ENCODE measurements at places on chromosomes 6 and 20.
A peak's percentile ranks its signal among the peaks of the same experiment; 100 is the strongest.

DNA sequence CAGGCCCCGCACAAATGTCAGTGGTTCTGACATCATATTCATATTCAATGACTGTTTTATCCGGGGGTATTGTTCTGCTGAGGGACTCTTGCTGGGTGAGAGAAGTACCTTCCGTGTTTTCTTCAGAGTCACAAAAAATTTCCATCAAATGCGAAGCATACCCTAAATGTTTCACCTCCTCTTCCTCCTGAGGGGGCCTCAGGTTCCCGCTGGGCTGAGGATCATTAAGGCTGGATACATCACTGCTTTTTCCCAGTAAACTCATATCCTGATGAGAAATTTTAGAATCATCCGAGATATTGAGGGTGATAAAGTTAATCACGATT lies 42.8 kb downstream of the IL20RA start:
- DNase-seq: no peak

- no peak for DNase-seq
Observed at GRCh38 chr6:98836962-98837944, 2.9 kb downstream of the POU3F2 start.

- no peak for DNase-seq
Observed at GRCh38 chr20:25346349-25346748, 44.3 kb downstream of the ABHD12 start.

- no peak for DNase-seq
Observed at GRCh38 chr6:127762284-127762683, 138.6 kb downstream of the THEMIS start.

GRCh38 chr6:70413992-70414494 lies 735 bp downstream of the FAM135A start:
- peak; percentile 18 for DNase-seq

DNA sequence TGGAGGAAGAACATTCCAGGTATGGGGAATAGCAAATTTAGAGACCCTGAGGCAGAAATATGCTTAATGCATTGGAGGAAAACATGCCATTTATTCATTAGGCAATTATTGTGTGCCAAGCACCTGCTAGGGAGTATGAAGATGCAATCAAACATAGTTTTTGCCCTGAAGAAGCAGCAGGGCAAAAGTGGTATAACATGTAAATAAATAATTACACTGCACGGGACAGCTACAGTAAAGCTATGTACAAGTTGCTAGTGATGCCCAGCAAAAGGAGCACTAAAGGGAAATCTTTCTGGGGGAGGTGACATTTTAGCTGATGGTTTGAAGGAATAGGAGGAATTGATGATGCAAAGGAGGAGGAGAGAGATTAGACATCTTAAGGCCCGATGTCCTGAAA lies 624 bp upstream of the TJAP1 start:
- no peak for DNase-seq

DNA sequence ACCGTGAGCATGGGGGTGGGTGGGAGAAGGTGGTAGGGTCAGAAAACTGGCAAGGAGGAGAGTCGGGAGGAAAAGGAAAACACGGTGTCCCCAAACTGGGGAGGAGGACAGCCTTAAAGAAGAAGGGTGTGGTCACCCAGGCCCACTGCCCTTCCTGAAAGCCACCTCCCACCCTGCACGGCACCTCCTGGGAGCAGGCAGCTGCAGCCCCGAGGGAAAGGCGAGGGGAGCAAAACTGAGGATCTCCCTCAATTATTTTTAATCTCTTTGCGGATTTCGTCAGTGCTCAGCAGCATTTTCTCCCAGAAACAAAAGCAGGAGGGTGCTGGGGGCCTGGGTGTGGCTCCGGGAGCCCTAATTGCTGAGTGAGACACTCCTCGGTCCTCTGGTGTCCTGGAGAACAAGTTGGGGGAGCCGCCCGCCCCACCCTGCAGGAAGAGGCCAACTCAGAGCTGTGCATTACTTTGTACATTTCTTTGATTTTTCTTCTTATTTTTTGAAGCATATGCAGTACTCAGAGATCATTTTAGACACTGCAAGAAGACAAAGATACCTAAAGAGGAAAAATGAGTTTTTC lies 56.4 kb downstream of the RIOK1 start:
- no peak for DNase-seq

DNA sequence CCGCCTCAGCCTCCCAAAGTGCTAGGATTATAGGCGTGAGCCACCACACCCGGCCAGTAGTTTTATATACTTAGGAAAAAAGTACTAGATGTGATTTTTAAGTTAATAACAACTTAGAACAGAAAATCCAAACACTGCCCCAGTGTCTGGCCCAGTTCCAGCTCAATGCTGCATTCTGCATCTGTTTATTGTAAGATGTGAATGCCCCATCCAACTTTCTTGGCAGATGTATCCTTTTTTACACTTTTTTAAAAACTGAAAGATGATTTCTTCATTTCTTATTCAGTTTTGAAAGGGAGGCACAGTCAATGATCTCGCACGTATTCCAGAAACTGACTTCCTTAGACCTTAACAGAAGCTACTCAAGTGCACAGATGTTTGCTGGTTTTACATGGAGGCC lies 85.6 kb upstream of the SRSF6 start:
- no peak for DNase-seq

DNA sequence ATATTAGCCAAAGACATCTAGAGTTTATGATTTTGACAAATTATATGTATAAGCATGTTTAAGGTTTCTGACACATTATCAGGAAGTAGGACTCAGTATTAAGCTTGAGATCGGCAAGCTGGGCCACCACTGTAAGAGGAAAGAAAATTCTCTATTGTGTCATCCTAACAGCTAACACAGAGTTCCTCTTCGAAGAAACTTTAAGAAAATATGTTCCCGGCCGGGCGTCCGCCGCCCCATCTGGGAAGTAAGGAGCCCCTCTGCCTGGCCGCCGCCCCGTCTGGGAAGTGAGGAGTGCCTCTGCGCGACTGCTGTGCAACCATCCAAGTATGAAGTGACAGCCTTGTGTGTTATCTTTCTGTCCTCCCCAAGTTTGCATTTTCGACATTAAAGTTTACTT lies 23.0 kb downstream of the USP49 start:
- no peak for DNase-seq

- DNase-seq: no peak
Observed at GRCh38 chr6:45592991-45593390, 215.3 kb upstream of the SUPT3H start.

DNA sequence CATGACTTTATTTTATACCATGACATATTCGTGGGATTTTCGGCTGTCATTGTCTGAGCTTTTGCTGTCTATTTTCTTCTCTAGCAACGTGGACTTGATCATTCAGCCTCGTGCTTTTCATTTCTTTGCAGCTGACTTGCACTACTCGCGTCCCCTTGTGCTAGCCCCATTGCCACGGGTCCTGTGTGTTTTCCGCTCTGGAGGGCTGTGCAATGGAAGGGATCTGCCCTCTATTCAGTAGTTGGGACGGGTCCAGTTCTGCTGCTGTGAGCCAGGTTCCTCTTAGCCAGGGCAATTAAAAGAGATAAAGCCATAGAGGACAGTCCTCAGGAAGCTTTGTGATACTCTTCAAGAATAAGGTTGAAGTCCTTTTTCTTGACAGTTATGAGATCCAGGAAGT lies 17.6 kb downstream of the NEDD9 start:
- no peak for DNase-seq

DNA sequence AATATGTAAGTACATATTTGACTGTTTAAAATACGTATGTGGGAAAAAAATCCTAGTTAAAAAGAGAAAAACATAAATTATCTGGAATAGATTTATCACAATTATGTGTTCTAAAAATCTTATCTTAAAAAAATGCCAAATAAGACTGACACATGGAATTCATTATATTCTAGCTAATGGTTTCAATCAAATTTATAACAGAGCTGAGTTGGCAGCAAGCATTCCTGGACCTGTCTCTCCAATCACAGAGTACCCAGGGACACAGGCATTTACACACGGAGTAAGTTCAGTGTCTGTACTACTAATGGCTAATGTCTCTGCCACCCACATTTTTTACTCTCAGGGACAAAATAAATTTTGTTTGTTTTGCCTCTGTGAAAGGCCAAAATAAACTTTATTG lies 122.3 kb downstream of the RPS12 start:
- no peak for DNase-seq

DNA sequence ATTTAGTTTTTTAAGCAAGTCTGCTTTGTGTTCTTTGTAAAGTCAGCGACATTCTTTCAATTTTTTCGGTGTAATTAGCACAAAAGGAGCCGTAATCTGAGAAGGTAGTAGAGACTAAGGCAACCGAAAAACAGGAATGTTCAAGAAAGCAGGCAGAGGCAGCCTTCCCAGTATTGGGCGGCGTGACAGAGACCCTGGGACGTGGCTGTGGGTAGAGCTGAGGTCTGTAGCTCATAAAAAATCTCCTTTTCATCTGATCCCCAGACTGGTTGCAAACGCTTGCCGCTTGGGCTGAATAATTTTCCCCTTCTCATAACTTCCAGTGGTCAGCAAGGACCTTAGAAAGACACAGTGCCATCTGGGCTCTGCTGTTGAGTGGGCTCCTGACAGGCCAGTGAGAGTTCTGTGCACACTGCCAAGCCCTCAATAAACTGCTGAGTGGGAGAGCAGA lies 30.8 kb downstream of the GNAS start:
- DNase-seq: peak; percentile 91

- no peak for DNase-seq
Observed at GRCh38 chr6:125558907-125559306, 190.5 kb upstream of the HEY2 start.

GRCh38 chr6:158322724-158323560 lies 10.7 kb downstream of the TULP4 start:
- DNase-seq: peak; percentile 72

GRCh38 chr6:12286373-12287110 lies 3.6 kb upstream of the EDN1 start:
- peak; percentile 91 for DNase-seq

DNA sequence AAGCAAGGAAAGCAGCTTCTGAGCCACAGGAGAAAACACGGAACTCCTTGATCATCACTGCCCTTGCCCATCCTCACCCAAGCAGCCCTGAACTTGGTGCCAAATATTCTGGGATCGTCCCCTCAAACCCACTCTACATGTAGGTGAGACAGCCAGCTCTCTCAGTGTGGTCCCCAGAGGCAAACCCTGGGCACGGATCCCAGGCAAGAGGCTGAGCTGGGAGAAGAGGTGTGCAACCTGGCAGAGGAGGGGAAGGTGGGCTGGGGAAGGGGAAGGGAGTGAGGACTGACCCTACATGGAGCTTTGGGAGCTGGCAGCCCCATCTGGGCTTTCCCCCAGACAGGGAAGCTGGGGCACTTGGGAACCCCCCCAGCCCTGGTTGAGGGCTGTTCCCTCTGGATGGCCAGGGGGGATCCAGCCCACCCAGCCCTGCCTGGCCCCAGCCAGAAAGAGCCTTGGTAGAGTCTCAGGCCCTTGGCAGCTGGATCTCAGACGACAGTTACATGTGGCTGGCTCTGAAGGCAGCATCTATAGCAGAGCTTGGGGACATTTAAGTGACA lies 186.2 kb upstream of the CST7 start:
- DNase-seq: no peak

GRCh38 chr6:106425382-106425781 lies 64.9 kb downstream of the CRYBG1 start:
- no peak for DNase-seq

GRCh38 chr6:168124158-168124557 lies 45.1 kb upstream of the FRMD1 start:
- no peak for DNase-seq

GRCh38 chr6:10883312-10884244 lies 1.7 kb upstream of the GCM2 start:
- DNase-seq: no peak

GRCh38 chr20:38152175-38152620 lies 12.9 kb downstream of the TGM2 start:
- peak; percentile 71 for DNase-seq

DNA sequence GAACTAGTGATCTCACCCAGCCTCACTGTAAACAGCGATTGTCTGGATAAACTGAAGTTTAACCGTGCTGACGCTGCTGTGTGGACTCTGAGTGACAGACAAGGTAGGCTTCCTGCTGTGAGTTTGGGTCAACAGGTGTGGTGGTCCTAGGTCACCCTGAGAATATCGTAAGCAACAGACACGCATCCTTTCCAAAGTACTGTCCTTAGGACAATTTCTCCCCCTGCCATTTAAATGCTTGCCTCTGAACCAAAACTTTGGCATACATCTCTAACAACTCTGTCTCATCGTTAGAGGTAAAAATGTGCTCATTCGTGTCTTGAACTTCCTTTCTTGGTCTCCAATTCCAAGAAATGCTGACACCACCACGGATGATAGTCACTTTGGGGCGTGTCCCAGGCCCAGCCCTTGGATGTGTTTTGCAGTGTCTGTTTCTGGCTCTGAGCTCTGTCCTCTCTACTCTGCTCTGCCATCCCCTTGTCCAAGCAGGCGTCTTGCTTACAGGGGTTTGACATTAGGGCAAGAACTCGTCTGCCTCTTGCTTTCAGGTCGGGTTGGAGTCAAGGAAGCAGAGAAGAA lies 95.5 kb downstream of the EYA2 start:
- DNase-seq: no peak

DNA sequence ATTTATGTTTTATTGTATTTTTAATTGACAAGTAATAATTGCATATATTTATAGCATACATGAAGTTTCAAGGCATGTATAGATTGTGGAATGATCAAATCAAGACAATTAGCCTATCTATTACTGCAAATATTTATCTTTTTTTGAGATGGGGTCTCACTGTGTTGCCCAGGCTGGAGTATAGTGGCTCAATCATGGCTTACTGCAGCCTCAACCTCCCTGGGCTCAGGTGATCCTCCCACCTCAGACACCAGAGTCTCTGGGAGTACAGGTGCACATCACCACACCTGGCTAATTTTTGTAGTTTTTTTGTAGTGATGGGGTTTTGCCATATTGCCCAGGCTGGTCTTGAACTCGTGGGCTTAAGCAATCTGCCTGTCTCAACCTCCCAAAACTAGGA lies 16.2 kb upstream of the FUCA2 start:
- no peak for DNase-seq

- peak; percentile 2 for DNase-seq
Observed at GRCh38 chr6:23454080-23454976, 671.7 kb upstream of the NRSN1 start.

- DNase-seq: no peak
Observed at GRCh38 chr6:160927416-160927815, 64.2 kb upstream of the MAP3K4 start.

GRCh38 chr6:137646484-137646883 lies 152.3 kb upstream of the OLIG3 start:
- peak; percentile 22 for DNase-seq

DNA sequence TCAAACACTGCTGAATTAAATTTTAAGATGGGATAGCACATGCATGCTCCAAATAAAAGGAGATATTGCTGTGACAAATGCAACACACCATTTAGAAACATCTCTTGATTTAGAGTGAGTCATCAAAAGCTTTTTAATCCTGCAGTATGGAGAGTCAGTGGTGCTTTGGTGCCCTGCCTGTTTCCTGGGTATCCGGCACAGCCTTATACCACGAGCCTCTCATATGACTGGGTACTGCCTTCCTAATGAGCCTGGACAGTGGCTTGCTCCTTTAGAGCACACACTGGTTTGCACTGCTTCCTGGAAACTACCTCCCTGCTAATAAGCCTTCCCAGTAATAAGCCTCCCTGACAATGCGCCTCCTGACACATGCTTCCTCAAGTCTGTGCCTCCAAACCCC lies 65.3 kb upstream of the KCNK16 start:
- peak; percentile 23 for DNase-seq

Measured in EH (cell line).